Astrocyte (in vitro differentiated cells and primary cell): ENCODE measurements at places on chromosomes 5 and 9. TPM values are rescaled to one million over a fixed set of nuclear protein-coding genes. Genes with fewer than 3 reads are reported as not detected.

DNA sequence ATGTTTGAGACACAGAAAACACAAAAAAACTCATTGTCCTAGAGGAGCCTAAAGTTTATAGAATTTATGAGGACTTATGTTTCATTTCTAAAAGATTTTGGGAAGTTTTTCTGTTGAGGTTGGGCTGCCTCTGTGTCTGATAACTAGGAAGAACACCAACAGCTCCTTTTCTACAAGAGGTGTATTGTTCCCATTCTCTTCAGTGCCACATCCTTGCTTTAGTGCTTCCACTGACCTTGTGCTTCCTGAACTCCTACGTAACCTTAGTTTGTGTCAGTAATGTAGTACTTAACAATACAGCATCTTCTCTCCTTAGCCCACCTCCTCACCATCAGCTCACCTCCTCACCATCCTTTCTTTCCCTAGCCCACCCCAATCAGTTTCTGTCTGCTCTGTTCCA, 117.3 kb upstream of the TNC start:
- DNase-seq, result no peak

DNA sequence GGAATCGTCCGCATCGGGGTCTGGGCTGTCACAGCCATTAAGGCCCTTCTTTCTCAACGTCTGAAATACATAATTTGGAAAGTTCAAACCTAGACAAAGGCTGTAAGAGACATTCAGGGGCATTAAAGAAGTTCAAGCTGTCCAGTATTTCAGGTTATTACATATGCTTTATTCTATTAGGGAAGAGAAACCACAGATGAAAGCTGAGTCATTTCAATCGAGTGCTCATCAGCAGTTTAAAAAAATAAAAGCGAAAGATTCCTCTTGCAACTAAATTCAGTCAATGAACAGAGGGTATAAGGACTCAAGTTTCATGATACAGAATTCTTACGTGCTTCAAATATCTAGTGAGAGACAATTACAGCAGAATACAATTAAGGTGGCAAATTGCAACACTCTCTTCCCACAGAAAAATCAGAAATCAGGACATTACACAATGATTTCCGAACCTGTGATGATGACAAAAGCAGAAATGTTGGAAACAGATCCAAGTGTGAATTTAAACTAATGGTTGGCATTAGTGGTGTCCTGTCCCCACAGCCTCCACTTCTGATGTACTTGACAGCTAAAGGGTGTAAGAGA, 121.6 kb downstream of the MEF2C start:
- peak; percentile 33 for DNase-seq

IL3 gene
- total RNA-seq, result not detected in 2 replicates

MEGF10 gene
- 15.8 and 19.5 TPM in 2 replicates for total RNA-seq

GRCh38 chr5:171175746-171176145, 133.3 kb upstream of the TLX3 start:
- DNase-seq, result peak; percentile 51

GPR151 gene
- total RNA-seq, result not detected in 2 replicates

DNA sequence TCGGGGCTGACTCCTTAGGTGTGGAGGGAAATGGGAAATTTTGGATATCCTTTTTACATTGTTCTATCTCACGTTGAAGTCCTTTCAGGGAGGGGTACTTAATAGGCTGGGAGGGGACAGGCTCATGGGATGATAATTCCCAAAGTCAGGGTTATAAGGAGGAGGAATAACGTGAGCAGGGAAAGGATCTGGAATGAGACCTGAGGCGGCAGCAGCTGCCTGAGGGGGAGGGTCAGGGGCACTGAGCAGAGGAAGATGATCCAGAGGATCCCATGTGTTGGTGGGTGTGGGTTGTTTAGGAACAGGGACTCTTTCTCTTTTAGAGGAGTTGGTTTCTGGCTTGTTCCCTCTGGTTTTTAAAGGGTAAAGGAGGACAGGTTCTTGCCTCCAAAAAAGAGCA, 18.7 kb downstream of the IFT74 start:
- no peak for DNase-seq

DNA sequence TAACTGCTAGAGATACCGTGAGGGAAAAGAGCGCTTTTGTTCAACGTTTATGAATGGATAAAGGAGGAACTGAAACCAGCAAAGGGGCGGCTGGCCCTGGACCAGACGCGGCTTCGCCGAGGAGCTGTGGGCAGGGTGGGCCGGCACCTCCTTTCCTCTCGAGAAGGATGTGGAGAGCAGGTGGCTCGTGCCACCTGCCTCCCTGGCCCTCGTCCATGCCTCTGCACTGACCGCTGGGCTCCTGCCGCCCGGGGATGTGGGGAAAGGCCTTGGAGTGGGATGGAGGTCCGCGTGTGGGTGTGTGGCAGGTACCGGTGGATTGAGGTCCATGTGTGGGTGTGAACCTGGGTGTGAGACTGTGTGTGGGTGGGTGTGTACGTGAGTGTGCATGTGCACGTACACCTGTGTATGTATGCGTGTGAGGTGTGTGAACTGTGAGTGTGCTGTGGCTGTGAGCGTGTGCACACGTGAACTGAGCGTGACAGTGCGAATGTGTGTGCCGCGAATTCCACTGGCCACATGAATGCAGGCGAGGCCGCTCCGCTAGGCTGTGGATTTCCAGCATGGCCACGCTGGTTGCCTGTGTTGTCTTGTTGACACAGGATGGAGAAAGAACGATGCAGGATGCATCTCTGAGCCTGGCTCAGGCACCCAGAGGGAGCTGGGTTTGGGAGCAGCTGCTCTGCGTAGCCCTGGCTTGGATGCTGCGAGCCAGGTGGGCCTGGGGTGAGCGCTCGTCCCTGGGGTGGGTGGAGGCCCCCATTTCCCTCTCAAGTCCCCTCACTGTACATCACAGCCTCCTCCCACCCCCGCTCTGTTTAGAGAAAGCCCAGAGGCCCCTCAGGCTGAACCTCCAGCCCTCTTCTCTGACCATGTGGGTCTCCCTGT, 4.4 kb upstream of the CEP72 start:
- DNase-seq, result no peak

GRCh38 chr5:6470672-6471071, 22.0 kb downstream of the UBE2QL1 start:
- DNase-seq, result no peak

FCN2 gene
- not detected in 2 replicates for total RNA-seq

DNA sequence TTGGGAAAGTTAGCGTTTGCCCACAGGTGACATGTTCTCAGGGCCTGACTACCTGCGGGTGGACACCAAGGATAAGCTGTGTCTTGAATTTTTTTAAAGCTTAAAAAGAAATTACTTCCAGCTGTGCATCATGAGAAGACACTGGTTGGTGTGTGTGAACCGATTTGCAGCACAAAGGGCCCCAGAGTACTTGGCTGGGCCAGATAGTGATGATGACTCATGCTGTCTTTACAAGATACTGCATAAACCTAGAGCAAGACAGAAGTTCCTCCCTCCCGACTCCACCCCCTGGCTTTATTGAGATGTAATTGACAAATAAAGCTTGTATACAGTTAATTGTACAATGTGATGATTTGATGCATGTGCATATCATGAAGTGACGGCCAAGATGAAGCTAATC, 212.8 kb downstream of the NXNL2 start:
- peak; percentile 92 for DNase-seq

GMCL2 gene
- total RNA-seq, result not detected in 2 replicates

GRCh38 chr5:174852143-174852542, 127.8 kb downstream of the MSX2 start:
- DNase-seq, result no peak

DNA sequence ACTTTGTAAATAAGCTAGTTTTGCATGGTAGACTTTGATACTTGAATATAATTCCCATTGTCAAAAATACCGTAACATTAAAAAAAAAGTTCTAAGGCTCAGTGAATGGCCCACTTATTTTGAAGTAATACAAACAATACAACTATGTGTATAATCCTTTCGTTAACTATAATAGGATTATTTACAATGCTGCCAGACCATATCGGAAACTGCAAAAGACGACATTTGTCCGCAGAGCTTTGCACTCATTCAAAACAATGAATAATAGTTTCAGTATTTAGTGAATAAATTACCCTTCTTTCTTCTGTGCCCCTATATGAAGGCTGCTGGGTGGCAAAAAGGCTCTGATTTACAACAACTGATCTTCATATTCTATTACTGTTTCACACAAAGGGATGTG, 121.8 kb downstream of the DROSHA start:
- no peak for DNase-seq

SLC1A1 gene
- total RNA-seq, result 6.4 and 6.7 TPM in 2 replicates

SLC27A6 gene
- 0.17 and 0.39 TPM in 2 replicates for total RNA-seq

GRCh38 chr5:77957081-77957480, 180.9 kb upstream of the TBCA start:
- DNase-seq, result no peak

DNA sequence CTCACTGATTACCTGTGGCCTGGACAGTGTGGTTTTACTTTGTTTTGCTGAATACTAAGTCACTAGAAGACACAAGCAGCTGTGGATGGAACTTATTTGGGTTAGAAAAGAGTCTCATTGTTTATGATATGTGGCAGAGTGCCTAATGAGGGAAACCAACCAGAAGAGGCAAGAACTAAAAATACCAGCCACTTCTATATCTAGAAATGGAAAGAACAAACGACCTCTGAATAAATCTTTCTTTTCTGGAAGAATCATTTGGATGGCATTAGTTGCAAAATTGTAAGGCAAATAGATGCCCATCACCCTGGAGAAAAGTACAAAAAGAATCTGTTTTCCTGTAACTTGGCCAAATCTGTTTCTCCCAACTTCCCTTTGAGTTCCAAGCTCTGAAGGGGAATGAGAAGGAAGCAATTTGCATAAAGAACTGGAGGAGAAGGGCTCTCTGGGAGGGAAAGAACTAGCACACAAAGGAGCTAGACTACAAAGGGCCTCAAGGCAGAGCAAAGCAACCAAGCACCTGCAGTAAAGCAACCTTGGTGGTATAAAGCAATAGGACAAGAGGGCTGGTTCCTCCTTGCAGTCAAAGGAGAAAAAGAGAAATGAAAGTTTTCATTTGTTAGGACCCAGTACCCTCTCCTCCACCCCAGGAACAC, 455.4 kb downstream of the CAAP1 start:
- DNase-seq, result no peak

SLU7 gene
- total RNA-seq, result 46.1 and 48.4 TPM in 2 replicates

PCA3 gene
- not detected in 2 replicates for total RNA-seq

DNA sequence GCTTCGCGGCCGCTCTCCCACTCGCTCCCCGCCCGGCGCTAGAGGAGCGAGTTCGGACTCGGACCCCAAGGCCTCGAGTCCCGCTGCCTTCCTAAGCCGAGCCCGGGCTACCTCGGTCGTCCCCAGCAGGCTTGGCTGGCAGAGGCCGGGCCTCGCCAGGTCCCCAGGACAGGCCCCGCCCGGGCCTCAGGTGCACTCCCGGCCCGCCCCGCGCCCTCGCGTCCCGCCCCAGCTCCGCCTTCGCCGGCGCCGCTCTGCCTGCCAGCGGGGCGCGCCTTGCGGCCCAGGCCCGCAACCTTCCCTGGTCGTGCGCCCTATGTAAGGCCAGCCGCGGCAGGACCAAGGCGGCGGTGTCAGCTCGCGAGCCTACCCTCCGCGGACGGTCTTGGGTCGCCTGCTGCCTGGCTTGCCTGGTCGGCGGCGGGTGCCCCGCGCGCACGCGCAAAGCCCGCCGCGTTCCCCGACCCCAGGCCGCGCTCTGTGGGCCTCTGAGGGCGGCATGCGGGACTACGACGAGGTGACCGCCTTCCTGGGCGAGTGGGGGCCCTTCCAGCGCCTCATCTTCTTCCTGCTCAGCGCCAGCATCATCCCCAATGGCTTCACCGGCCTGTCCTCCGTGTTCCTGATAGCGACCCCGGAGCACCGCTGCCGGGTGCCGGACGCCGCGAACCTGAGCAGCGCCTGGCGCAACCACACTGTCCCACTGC, at the start of gene SLC22A5:
TSS of gene SLC22A5 (plus strand) at position 237 of the 707 bp plus-strand sequence. CDS start at position 500, 263 bp downstream.
- peak; percentile 16 for DNase-seq

ENTR1 gene
- total RNA-seq, result 71.5 and 71.7 TPM in 2 replicates

KIF12 gene
- total RNA-seq, result 0.34 and 0.50 TPM in 2 replicates

FYB1 gene
- total RNA-seq, result 0.11 TPM in 1 of 2 replicates, not detected in the other

- DNase-seq, result peak; percentile 31
Measured at GRCh38 chr9:36053971-36054370, 17.3 kb downstream of the RECK start.

PLCXD3 gene
- total RNA-seq, result 0.55 and 1.6 TPM in 2 replicates

- DNase-seq, result no peak
Measured at GRCh38 chr5:139193928-139194327, 4.2 kb downstream of the SIL1 start.

DNA sequence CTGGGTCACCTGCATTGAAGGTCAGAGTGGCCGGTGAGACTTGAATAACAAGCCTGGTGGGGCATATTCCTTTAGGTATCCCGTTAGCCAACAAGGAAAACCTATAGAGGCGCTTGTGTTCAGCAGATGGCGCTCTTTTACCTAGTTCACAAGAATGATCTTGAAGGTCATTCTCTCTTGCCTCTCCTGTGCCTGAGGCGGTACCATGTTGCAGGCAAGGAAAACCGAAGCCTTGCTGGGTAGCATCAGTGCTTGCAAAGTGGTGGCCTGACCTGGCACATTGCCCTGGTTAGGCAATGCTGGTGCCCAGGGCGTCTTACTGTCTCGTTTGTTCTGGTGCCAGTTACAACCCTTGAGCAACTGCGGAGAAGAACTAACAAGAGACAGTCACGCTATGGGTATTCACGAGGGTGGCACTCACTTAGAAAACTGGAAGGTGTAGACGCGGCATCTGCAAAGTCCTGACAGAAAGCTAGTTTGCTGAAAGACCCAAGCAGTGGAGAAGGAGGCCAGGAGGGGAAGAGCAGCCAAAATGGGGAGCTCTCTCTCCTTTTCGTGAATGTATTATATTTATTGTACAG, 56.7 kb downstream of the AOPEP start:
- peak; percentile 84 for DNase-seq

- DNase-seq, result no peak
Measured at GRCh38 chr9:135747311-135747710, 45.3 kb downstream of the KCNT1 start.

GRCh38 chr5:53151713-53152458, 42.3 kb upstream of the MOCS2 start:
- peak; percentile 86 for DNase-seq

NTRK2 gene
- 4.6 and 4.8 TPM in 2 replicates for total RNA-seq

GRCh38 chr5:154324033-154324432, 121.8 kb upstream of the SAP30L start:
- DNase-seq, result no peak

KCTD16 gene
- total RNA-seq, result 5.5 and 5.6 TPM in 2 replicates

DNA sequence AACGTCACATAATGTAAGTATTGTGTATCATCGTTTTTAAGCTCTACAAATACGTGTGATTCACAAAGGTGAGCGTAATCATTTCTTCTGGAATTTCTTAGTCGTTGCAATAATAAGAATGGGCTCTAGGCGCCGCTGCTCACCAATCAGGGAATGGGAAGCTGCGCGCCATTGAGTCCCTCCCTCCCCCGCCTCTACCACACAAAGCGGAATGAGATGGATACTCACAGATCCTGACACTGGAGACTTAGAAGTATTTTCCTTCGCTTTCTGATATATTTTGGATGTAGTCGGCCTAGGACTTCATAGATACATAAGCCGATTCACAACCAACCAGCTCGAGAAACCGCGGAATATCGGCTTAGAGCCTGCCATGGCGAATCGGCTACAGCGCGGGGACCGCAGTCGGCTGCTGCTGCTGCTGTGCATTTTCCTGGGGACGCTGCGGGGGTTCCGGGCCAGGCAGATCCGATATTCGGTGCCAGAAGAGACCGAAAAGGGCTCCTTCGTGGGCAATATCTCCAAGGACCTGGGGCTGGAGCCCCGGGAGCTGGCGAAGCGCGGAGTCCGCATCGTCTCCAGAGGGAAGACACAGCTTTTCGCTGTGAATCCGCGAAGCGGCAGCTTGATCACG, at the start of gene PCDHGA11:
TSS of gene PCDHGA11 (plus strand) at position 197 of the 634 bp plus-strand sequence. CDS start at position 374, 177 bp downstream.
- DNase-seq, result peak; percentile 38
